ENCODE measurements at places on chromosomes 7 and 10.

DNA sequence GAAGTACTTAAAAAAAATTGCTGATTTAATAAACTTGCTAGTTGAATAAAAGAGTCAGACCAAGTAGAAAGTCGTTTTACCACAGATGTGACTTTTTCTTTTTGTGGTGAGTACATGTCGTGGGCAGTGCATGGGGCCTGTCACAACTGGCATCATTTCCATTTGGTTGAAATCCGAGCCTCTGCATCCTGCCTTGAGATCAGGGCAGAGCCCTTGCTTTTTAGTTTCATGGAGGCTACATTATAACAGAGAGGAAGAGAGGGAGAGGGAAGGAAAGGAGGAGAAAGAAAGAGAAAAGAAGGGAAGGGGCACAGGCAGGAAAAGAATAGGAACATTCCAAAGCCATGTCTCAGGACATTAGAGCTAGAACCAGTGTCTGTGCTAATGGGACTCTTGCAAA is 20.4 kb upstream of the INSYN2A start:
- no peak for DNase-seq

GRCh38 chr10:59068581-59069191 is 107.8 kb upstream of the PHYHIPL start:
- no peak for DNase-seq

GRCh38 chr10:132115732-132116131 is 50.0 kb downstream of the JAKMIP3 start:
- DNase-seq = no peak

DNA sequence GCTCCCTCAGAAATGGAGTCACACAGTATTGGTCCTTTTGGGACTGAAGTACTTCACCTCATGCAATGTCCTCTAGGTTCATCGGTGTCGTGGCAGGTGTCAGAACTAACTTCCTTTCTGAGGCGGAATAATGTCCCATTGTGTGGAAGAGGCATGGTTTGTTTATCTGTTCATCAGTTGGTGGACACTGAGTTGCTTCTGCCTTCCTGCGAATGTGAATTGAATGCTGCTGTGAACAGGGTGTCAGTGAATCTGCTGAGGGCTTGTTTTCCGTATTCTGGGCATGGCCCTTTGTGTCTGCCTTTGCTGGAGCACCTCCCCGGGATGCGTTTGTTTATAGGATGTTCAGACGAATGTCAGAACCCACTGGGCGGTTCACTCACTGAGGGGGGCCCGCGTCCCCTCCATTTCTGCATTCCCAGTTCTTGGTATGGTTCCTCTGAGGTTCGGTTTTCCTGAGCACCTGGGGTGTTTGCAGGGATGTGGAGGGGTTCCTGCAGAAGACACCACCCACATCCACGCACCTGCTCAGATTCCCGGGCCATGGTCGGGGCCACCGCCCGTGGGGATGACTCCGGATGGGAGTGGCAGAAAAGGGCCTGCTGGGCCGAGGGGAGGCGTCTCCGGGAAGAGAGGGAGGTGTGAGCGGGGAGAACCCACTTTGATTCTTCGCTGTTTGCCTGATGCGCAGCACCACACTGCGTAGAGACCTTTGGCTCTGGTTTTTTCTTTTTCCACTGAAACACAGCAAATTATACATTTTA is 33.1 kb downstream of the CHST12 start:
- no peak for DNase-seq

- DNase-seq = no peak
Measured at GRCh38 chr7:2986561-2986960, 57.1 kb downstream of the CARD11 start.

DNA sequence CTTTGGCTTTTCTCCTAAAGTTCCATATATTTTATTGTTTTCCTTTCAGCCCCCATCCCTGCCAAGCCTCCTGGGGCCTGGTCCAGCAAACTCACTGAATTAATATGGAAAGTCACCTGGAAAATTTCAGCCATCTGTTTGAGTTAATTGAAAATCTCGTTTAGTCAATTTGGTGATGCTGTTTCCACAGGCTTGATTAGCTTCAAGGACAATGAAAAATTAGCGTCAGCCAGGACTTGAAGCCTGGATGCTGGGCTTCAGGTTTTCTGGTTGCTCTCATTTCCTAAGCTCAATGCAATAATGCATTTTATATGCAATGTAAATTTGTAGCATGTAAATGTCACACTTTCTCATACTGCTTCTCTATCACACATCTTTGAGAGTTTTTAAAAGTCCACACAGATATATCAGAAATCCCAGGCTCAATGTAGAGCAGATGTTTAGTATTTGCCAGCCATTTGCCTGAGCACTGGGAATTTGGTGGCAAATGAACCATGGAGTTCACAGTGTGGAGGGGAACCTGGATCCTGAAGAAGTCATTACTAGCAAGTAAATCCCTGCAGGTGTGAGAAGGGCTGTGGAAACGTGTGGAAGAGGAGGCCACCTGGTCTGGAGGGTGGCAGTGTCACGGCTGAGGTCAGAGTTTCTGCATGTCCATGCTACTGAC is 228.5 kb downstream of the PAXIP1 start:
- DNase-seq = no peak
